Epithelial cell of esophagus (primary cell): ENCODE measurements at places on chromosomes 12 and 14.
A peak's percentile ranks its signal among the peaks of the same experiment; 100 is the strongest.

- DNase-seq = no peak
Measured at GRCh38 chr12:122518908-122519307, 7.8 kb downstream of the RSRC2 start.

DNA sequence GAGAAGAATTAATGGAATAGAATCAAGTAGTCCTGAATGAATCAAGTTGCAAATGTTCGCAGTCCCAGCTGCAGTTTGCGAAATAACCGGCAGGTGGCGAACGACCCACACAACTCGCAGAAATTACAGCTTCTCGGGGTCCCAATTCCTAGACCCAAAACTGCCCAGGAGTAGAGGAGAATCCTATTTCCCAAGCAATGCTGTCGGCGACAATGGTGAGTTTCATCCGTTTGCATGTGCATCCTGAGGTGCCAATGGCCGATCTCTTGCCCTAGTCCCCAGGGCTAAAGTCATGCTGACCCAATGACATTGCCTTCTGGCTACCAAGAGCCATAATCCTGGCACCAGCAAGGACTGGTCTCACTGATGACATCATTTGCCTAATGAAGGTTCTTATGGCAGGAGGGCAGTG, 8.5 kb upstream of the ASCL1 start:
- peak; percentile 47 for DNase-seq

GRCh38 chr14:20377171-20377570, 33.7 kb downstream of the PARP2 start:
- DNase-seq = no peak

- DNase-seq = peak; percentile 27
Measured at GRCh38 chr12:89161557-89161956, 190.7 kb downstream of the DUSP6 start.

DNA sequence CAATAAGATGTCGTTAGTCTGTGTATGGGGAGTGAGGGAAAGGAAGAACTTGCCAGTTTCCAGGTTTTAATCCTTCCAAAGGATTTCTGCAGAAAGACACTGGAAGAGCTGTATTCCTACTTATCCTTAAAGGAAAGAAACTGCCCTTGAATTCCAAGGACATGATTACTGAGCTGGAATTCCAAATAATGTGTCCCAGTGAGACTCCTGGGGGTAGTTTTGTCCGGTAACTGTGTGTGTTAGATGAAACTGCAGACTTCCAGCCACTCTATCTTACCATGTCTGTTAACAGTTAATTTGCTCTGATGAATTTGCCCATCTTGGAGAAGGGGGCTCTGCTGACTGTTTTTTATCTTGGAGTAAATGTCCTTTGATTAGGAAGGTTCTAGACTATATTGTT, 33.0 kb downstream of the CKB start:
- no peak for DNase-seq

DNA sequence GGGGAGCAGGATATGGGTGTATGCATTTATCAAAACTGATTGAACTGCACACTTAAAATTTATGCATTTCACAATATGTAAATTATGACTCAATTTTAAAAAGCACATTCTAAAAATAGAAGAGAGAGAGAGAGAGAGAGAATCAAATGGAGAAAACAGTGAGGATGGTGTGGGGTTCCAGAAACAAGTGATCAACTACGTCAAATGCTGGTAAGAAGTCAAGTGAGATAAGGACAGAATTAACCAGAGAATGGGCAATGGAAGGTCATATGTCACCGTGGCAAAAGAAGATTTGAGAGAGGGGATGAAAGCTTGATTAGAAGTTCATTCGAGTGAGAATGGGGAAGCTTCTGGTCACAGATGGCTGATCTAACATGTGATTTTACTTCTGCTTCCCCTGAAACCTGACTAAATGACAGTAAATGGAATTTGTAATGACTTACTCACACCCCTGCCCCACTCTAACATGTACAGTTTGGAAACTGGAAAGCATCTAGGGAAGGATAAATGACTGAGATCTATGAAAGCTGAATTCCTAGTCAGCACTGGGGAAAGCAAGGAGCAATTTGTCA, 276.5 kb upstream of the AMIGO2 start:
- no peak for DNase-seq
